ENCODE measurements at places on chromosomes 11 and 22.

- no peak overlapping the region for H3K4me3 ChIP-seq
- no peak overlapping the region for H3K27ac ChIP-seq
- no peak for DNase-seq
- H3K27me3 ChIP-seq = no peaks in the 10 kb centered on the region
- H3K36me3 ChIP-seq = no peaks in the 10 kb centered on the region
- H3K4me1 ChIP-seq = peaks cover 12% of the 10 kb centered on the region
These were observed 1.3 kb upstream of the NDUFV1 start for GRCh38 chr11:67605231-67606011.

GRCh38 chr11:117444256-117444655 lies 116.6 kb downstream of the CEP164 start:
- no peak overlapping the region for H3K4me3 ChIP-seq
- no peak for DNase-seq
- no peaks in the 10 kb centered on the region for H3K36me3 ChIP-seq
- H3K27ac ChIP-seq = no peak overlapping the region

- H3K4me3 ChIP-seq = no peak overlapping the region
- H3K36me3 ChIP-seq = no peaks in the 10 kb centered on the region
- no peaks in the 10 kb centered on the region for H3K27me3 ChIP-seq
- no peak for DNase-seq
These were observed 359.3 kb downstream of the CADM1 start for GRCh38 chr11:115144914-115145313.

DNA sequence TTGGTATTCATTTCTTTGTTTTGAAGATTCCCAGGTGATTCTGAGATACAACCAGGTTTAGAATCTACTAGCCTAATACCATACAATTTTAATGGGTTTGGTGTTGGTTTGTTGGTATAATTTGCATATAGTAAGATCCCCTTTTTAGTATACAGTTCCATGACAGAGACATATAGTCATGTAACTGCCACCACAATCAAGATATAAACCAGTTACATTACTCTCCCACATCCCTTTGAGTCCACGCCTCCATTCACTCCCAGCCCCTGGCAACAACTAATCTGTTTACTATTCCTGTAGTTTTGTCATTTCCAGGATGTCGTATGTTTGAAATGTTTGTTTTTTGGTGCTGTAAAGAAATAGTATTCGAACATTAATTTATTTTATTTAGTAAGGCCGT lies 4.3 kb downstream of the ASRGL1 start:
- no peaks in the 10 kb centered on the region for H3K36me3 ChIP-seq
- no peak for DNase-seq

GRCh38 chr11:35850191-35850590 lies 93.7 kb upstream of the LDLRAD3 start:
- no peaks in the 10 kb centered on the region for H3K27me3 ChIP-seq
- H3K4me1 ChIP-seq = no peaks in the 10 kb centered on the region
- H3K36me3 ChIP-seq = no peaks in the 10 kb centered on the region
- H3K4me3 ChIP-seq = no peak overlapping the region
- DNase-seq = no peak
- H3K27ac ChIP-seq = no peak overlapping the region

GRCh38 chr11:16434036-16434435 lies 77.7 kb upstream of the SOX6 start:
- no peak overlapping the region for H3K4me3 ChIP-seq
- DNase-seq = no peak
- H3K36me3 ChIP-seq = no peaks in the 10 kb centered on the region
- H3K4me1 ChIP-seq = no peaks in the 10 kb centered on the region
- H3K27me3 ChIP-seq = no peaks in the 10 kb centered on the region

DNA sequence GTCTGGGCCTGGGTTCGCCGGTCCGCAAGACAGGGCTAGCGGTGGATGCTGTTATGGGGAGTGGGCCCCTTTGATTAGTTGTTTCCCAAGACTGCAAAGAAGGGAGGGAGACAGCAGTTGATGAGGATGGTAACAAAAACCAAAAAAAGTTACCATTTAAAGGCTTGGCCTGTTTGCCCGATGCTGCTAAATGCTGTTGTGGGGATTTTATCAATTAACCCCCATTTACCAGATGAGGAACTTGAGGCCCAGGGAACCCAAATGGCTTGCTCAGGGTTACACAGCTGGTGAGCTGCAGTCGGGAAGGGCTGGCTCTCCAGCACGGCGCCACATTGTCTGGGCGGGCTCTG lies 3.4 kb downstream of the TRPT1 start:
- no peak overlapping the region for H3K27ac ChIP-seq
- no peak for DNase-seq
- no peaks in the 10 kb centered on the region for H3K36me3 ChIP-seq
- no peak overlapping the region for H3K4me3 ChIP-seq
- no peaks in the 10 kb centered on the region for H3K27me3 ChIP-seq
- H3K4me1 ChIP-seq = peaks cover 10% of the 10 kb centered on the region

- no peaks in the 10 kb centered on the region for H3K36me3 ChIP-seq
- peak overlapping the region; percentile 74 for H3K27ac ChIP-seq
- H3K27me3 ChIP-seq = no peaks in the 10 kb centered on the region
- H3K4me3 ChIP-seq = peak overlapping the region; percentile 98
- peak; percentile 46 for DNase-seq
- peaks cover 30% of the 10 kb centered on the region for H3K4me1 ChIP-seq
These were observed 547 bp downstream of the UVRAG start for GRCh38 chr11:75815345-75816168.

DNA sequence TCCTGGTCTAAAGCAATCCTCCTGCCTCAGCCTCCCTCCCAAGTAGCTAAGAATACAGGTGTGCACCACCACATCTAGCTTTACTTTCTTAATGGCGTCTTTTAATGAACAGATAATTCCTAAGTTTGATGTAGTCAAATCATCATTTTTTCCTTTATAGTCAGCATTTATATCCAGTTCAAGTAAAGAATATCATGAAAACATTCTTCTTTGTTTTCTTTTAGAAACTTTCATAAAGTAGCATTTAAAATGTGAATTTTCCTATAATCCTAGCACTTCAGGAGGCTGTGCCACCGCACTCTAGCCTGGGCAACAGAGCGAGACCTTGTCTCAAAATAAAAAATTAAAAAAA lies 61.6 kb downstream of the RBFOX2 start:
- DNase-seq = no peak
- H3K27ac ChIP-seq = no peak overlapping the region
- no peaks in the 10 kb centered on the region for H3K36me3 ChIP-seq
- H3K4me1 ChIP-seq = no peaks in the 10 kb centered on the region
- no peak overlapping the region for H3K4me3 ChIP-seq

DNA sequence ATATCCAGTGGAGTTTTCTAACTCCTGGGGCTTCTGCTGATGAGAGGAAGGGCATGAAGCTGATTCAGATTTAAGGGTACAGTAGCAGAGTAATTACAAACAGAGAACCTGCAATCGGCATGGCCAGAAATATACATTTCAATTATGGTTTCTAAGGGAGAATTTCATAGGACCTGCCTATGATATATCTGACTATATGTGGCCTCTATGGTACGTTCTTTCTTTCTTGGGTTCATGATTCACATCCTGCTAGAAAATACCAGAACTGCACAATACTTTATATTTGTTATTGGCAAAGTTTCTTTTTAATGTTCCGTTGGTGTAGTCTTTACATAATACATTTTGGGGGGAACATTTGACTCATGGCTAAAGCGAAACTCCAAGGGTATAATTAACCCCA lies 63.1 kb upstream of the TTC12 start:
- H3K4me1 ChIP-seq = no peaks in the 10 kb centered on the region
- H3K4me3 ChIP-seq = no peak overlapping the region
- no peak for DNase-seq
- H3K36me3 ChIP-seq = no peaks in the 10 kb centered on the region
- H3K27ac ChIP-seq = no peak overlapping the region
- no peaks in the 10 kb centered on the region for H3K27me3 ChIP-seq

DNA sequence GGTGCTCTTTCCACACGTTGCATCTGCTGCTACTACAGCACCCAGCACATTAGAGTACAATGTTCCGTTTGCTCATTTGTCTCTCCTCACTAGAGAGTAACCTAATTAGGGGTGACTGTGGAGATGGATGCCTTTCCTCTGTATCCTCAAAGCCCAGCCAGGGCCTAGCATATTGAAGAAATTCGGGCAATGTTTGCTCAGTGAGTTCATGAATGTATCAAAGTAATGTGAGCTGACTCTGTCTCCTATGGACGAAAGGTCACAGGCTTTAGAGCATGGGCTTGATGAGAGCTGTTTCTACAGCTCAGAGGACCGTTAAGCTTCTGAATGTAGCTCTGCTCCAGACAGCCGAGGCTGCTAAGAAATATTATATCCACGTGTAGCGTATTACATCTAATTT lies 67.5 kb downstream of the C11orf58 start:
- DNase-seq = no peak
- H3K27ac ChIP-seq = no peak overlapping the region
- H3K4me3 ChIP-seq = no peak overlapping the region
- no peaks in the 10 kb centered on the region for H3K4me1 ChIP-seq
- no peaks in the 10 kb centered on the region for H3K27me3 ChIP-seq

GRCh38 chr11:70901951-70902521 lies 350.3 kb downstream of the SHANK2 start:
- H3K27me3 ChIP-seq = peaks cover 60% of the 10 kb centered on the region
- DNase-seq = no peak
- H3K4me3 ChIP-seq = no peak overlapping the region
- no peaks in the 10 kb centered on the region for H3K4me1 ChIP-seq

DNA sequence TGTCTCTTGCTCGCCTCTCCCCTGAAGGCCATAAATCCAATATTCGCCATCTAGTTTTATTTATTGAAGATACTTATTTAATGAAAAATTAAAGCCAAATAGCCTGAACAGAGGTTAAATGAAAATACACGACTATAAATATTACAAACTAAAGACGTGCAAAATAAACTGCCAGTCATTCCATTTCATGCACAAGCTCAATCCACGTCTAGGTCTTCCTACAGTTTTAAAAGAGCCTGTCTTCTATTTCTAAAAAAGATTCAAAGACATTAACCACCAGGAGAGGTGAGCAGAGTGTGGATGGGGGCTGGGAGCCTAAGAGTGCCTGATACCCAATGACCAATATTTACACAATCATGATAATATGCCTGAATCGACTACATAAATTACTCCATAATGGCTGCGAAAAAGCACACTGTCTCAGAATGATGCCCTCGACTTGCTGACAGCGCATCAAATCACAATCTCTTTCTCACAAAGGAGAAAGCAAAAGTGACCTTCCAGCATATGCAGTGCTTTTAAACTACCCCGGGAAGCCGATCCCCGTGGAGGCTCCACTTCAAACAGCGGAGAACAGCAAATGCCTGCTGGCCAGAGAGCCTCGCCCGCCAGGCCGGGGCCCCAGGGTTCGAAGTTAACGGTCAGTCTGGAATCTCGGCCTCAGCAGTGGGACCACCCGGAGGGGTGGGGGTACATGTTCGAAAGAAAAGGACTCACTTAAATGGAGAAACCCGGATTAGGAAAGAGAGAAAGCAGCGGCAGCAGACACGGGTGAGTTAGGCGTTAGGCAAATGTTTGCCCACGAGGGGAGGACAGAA lies 1.7 kb downstream of the FCHSD2 start:
- H3K4me3 ChIP-seq = peak overlapping the region; percentile 96
- H3K27me3 ChIP-seq = no peaks in the 10 kb centered on the region

DNA sequence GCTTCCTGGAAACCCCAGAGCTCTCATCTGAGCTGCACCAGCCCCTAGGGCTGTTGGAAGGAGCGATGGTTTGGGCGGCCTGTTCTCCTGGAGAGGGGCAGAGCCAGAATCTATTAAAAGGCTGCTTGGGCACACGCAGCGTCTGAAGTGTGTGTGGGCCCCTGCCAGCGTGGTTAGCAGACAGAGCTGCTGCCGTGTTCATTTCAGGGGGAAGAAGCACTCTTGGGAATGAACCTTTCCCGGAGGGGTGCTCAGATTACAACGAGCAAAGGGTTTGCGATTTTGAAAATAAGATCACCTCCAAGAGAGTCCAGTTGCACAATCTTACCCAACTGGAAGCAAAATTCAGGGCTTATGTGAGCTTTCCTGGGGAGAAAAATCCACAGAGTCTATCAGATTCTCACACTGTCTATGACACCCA lies 12.9 kb downstream of the ANO1 start:
- peaks cover 91% of the 10 kb centered on the region for H3K27me3 ChIP-seq

DNA sequence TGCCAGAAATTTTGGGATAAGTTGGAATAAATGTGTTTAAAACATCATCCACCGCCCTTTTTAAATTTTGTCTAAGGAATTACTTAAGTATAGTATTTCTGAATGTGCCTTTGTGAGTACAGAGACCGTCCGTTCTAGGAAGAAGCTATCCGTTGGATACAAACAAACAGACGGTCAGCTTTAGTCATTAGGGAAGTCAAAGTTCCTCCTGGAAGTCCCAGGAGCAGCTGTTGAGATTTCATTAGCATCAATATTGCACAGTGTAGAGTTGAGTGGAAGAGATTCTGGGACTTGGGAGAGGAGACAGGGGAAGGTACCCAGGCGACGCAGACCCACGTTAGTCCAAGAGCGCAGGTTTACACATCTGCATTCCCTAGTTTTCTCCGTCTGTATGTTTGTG lies 15.7 kb upstream of the ADSL start:
- no peak overlapping the region for H3K4me3 ChIP-seq
- DNase-seq = no peak
- no peaks in the 10 kb centered on the region for H3K4me1 ChIP-seq
- H3K27ac ChIP-seq = no peak overlapping the region

GRCh38 chr11:62064221-62064620 lies 59.6 kb upstream of the INCENP start:
- DNase-seq = no peak
- peaks cover 4% of the 10 kb centered on the region for H3K27me3 ChIP-seq
- no peak overlapping the region for H3K4me3 ChIP-seq
- no peaks in the 10 kb centered on the region for H3K36me3 ChIP-seq

DNA sequence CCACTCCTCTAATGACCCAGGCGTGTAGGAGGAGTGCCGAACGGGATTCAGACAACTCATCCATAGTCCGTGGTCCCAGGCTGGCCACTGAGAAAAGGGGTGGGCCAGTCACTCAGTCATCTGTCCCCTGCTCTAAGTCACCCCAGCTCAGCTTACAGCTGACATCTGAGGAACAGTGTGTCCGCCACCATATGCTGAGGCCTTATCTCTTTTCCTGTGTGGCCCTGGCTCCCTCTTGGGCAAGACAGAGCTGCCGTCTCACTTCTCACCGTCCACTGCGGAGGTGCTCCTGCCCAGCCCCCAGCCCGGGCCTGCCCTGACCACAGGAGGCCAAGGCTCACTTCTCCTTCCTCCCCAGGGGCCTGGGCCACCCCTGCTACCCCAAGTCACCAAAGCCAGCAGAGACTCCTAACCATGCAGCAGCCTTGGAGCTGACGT lies 6.8 kb downstream of the CCDC86 start:
- H3K27ac ChIP-seq = no peak overlapping the region
- H3K27me3 ChIP-seq = no peaks in the 10 kb centered on the region
- no peak overlapping the region for H3K4me3 ChIP-seq
- peaks cover 44% of the 10 kb centered on the region for H3K36me3 ChIP-seq
- DNase-seq = no peak

GRCh38 chr11:128867277-128867676 lies at the start of gene KCNJ1:
Gene KCNJ1, minus strand, starts transcription at chr11:128867296. Its CDS starts 27,053 bp downstream, at chr11:128840243.
- no peak within 1 kb of the TSS for H3K4me3 ChIP-seq
- H3K27me3 ChIP-seq = no peaks in the 10 kb centered on the region

- no peak for DNase-seq
- no peak overlapping the region for H3K4me3 ChIP-seq
- H3K27ac ChIP-seq = no peak overlapping the region
- no peaks in the 10 kb centered on the region for H3K4me1 ChIP-seq
- no peaks in the 10 kb centered on the region for H3K36me3 ChIP-seq
These were observed 2.1 kb upstream of the PPIL2 start for GRCh38 chr22:21663738-21664137.

GRCh38 chr11:73532310-73532709 lies 65.6 kb downstream of the FAM168A start:
- H3K4me3 ChIP-seq = no peak overlapping the region
- no peaks in the 10 kb centered on the region for H3K4me1 ChIP-seq
- no peak for DNase-seq
- H3K36me3 ChIP-seq = no peaks in the 10 kb centered on the region
- H3K27me3 ChIP-seq = no peaks in the 10 kb centered on the region

GRCh38 chr22:45262931-45263462 lies 21.8 kb upstream of the UPK3A start:
- H3K36me3 ChIP-seq = no peaks in the 10 kb centered on the region
- H3K4me3 ChIP-seq = no peak overlapping the region
- H3K4me1 ChIP-seq = peaks cover 35% of the 10 kb centered on the region
- peak; percentile 51 for DNase-seq
- no peaks in the 10 kb centered on the region for H3K27me3 ChIP-seq
